ENCODE measurements at places on chromosomes 11 and 22. TPM values are rescaled to one million over a fixed set of nuclear protein-coding genes. Genes with fewer than 3 reads are reported as not detected.
A peak's percentile ranks its signal among the peaks of the same experiment; 100 is the strongest.

- DNase-seq, result peak; percentile 38
Observed at GRCh38 chr22:30396871-30397655, at the start of gene SEC14L2. Gene SEC14L2, plus strand, starts transcription at chr22:30397018. Its CDS starts 99 bp downstream, at chr22:30397117.

- no peak for DNase-seq
Observed at GRCh38 chr11:19336331-19336730, 95.6 kb upstream of the E2F8 start.

The CPT1B gene
- 3.9 TPM for total RNA-seq

The AAMDC gene
- total RNA-seq, result 23.2 TPM

DNA sequence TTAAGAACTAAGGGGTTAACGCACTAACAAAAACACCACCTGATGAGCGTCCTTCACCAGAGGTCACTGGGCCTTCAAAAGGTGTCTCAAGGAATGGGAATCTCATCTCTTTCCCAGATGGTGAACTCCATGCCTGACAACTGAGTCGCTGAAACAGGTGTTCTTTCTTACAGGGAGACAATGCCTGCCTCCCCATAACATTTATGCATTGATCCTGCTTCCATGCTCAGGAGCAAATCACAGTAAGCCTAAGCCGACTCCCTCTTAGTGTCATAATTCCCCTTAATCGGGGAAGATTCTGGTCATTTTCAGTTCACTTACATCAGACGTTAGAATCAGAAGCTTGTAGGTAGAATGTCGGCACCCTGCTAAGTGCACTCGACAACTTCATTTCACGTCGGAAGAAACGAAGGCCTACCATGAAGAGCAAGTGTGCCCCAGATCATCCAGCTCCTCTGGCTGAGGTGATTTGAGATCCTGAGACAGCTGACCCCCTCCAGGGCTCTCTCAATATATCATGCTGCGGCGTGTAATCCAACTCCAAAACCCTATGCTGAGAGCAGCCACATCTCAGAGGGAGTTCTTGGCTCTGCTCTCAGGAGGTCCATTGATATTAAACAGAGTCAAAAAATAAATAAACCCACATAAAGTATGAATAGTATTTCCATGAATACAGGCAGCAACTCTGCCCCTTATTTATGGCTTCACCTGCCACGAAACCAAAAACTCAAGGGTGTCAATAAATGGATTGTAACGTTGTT is 163.1 kb downstream of the LARGE1 start:
- no peak for DNase-seq

GRCh38 chr11:71204294-71204693 is 48.1 kb downstream of the SHANK2 start:
- DNase-seq, result no peak

DNA sequence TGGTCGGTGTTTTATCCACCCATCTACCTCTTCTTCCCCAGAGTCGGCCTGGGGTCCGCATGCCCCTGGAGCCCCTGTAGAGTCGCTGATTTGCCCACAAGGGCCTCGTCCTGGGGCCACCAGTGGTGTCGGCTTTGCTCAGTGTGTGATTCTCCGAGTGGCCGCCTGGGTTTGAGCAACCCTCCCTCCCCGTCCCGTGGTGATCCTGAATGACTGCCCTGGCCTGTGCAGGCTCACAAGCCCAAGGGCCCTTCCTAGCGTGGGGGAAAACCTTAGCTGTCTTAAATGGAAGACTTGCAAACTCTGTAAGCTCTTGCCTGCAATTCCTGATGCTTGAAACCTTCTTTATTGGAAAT is 128.3 kb downstream of the OSBP2 start:
- no peak for DNase-seq

DNA sequence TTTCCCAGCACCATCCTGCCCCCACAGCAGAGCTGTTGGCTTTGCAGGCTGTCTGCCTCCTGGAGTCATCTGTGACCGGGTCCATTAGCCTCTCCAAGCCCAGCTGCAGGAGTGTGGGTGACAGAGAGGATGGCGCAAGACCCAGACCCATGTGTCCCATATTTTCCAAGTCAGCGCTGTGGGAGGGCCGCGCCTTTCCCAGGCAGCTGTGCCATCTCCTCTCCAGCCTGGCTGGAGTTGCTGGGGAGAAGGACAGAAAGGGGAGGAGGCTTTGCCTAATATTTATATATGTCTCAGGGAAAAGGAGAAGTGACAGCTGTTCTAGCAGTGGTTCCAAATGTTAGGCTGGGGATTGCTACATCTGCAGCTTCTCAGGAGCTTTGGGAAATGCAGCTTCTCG is 15.7 kb downstream of the DTX4 start:
- DNase-seq, result peak; percentile 72

The PGA5 gene
- not detected for total RNA-seq

The SOX10 gene
- total RNA-seq, result not detected

- no peak for DNase-seq
Observed at GRCh38 chr22:35440129-35440528, 40.2 kb downstream of the MCM5 start.

The PARVA gene
- total RNA-seq, result 76.4 TPM

- DNase-seq, result peak; percentile 22
Observed at GRCh38 chr22:49929211-49929979, 11.0 kb downstream of the CRELD2 start.

The RNF214 gene
- total RNA-seq, result 11.6 TPM

GRCh38 chr11:110076371-110076965 is 16.7 kb upstream of the ZC3H12C start:
- DNase-seq, result peak; percentile 54

The FOLR1 gene
- not detected for total RNA-seq

The POU2AF1 gene
- not detected for total RNA-seq

DNA sequence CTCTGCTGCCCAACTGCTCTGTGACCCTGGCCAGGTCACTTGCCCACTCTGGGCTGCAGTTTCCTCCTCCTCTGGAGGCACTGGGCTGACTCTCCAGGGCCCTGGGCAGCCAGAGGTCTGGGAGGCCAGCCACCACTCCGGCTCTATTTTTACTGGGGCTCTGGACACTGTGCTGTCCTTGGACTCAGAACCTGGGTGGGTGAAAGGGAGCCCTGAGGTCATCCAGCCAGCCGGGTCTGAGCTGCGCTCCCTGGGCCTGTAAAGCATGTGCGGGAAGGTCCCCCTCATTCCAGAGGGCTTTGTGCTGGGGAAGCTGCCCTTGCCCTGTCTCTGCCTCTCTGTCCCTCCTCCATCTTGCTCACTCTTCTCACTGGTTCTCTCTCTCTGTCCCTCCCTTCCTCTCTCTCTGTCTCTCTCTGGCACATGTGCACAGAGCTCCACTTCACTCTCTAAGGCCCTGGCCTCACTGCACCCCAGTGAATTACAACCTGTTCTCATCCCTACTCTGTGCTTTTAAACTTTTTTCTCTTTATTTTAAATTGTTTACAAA is 24.6 kb downstream of the MB start:
- no peak for DNase-seq

GRCh38 chr11:67695606-67696005 is 21.2 kb upstream of the ALDH3B2 start:
- no peak for DNase-seq

GRCh38 chr22:42307806-42308563 is 37.5 kb upstream of the TCF20 start:
- no peak for DNase-seq

The NLRP14 gene
- total RNA-seq, result under 0.01 TPM

GRCh38 chr22:36544107-36544620 is 15.2 kb upstream of the EIF3D start:
- DNase-seq, result no peak

DNA sequence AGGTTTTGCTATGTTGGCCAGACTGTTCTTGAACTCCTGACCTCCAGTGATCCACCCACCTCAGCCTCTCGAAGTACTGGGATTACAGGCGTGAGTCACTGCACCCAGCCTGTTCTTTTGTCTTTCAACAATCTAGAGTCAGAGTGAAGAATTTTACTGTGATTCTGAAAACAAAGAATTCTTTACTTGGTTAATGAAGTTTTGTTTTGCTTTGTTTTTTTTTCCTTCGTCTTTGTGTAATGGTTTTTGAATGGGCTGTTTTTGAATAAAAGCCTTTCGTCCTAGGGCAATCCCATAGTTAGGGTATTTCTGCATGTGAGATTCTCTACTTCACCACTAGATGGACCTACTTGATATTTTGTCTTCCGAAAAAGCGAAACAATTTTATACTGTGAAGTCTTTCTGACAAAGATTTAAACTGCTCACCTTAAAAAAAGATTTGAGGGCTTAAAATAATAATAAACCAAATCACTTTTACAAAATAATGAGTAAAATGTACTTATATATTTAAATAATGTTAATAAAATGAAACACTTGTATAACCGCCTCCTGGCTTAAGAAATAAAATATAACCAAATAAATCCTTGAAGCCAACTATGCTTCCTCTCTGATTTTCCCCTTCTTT is 43.4 kb upstream of the SC5D start:
- DNase-seq, result peak; percentile 41

GRCh38 chr11:12090761-12091258 is 19.6 kb upstream of the MICAL2 start:
- no peak for DNase-seq

DNA sequence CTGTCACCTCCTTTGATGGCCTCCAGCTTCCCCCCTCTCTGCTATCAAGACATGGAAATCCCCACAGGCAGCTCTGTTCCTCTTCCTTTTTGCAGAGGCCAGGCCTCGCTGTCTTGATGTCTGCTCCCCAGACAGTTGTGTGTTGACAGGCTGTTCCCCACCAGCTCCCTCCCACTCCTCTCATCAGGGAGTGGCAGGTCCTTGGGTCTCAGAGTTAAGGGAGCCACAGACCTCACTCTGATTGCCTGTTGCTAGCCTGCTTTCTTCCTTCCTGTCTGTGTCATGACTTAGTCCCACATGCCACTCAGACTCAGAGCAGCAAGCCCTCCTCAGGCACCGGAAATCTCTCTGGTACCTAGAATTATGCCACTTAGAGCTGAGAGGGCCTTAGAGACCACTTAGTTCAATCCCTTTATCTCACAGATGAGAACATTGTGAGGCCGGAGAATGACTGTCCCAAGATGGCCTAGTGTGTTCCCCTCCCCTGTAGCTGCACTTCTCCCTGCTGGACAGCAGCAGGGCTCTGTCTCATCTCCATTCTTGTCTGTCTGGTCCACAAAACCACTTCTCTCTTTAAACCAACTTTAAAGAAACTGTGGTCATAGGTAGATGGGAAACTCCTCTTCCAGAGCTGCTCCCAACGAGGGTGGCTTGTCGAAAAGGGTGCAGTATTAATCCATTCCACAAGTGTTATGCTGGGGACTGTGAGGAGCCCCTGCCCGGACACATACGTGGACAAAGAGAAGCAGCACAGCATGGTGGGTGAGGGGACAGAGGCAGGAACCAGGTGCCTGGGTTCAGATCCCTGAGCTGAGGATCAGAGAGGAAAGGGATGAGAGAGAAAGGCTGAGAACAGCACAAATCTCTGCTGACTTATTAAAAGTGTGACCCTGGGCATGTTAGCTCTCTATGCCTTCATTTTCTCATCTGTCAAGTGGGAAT is 4.2 kb downstream of the AMPD3 start:
- DNase-seq, result no peak

DNA sequence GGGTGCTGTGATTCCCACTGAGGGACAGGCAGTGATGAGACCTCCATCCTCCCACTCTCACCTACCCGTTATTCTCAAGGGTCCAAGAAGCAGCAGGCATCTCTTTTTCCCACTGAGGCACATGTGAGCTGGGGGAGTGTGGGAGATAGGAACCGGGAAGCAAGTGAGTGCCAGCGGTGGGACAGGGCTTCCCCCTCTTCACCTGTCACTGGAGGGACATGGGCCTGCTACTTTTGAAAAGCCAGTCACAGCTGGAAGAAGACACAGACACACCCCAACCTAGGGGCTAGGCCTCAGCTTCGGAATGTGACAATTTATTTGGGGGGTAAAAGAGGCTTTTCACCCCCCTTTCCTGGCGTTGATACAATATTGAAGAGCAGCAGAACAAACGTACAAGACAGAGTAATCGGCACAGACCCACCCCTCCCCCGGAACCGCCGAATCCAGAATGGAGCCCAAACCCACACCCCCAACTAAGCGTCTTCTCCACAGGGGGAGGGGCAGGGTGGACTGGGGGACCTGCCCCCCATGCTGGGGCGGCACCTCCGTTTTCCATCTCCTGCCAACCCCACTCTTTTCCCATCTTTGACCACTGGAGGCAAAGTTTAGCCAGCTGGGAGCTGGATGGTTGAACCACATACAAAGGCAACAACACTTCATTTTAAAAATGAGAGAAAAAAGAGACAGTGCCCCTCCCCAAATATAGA is 10.7 kb downstream of the CBX6 start:
- no peak for DNase-seq

GRCh38 chr11:66008095-66008467 is 3.7 kb upstream of the CST6 start:
- DNase-seq, result no peak

DNA sequence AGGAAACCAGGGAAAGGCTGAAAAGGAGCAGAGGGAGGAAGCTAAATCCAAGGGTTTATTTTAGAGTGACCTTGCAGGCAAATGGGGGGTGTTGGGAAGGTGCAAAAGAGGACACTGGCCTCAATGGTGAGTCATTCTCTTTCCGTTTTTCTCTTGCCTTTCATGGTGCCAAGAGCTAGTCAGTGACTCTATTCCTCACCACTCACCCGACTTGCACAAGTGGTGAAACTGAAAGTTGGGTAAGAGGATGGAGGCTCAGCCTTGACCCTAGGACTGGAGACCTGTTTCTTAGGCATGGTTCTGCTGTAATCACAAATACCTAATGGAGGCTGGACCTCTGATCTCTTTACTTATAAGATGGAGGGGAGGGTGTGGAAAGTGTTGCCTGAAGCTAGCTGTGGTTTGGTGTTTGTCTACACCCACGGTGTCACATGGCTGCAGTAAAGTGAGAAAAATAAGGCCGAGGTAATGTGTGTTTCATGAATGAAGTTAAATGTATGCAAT is 67.3 kb upstream of the CREB3L1 start:
- peak; percentile 67 for DNase-seq

- no peak for DNase-seq
Observed at GRCh38 chr11:94550513-94550912, 6.8 kb downstream of the FUT4 start.

DNA sequence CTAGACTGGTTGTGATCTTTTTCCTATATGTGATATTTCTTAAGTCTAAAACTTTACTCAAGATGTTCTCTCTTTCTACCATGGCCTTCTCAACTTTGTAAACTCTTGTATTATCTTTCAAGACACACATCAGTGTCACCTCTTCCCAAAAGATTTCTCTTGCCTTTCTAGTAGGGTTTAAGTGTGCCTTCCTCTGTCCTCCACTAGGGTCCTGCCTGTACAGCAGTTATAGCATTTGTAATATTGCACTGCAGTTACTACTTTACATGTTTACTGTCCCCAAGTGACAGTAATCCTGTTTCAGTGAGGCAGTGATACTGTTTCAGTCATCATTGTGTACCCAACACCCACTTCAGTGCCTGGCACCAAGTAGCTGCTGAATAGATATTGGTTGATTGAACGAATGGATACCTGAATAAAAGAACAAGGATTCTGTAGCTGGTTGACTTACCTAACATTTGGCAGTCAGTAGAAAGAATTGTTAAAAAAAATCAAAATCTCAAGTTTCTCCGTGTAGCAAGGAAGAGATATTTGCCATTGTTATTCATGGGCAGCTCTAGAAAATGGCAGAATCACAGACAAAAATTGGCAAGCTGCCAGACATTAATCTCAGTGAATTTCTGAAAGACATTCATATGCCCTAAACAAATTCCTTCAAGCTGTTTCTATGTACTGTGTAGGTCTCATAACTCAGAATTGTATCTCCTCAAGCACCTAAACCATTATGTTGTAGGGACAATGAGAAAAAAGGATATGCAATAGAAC is 79.4 kb downstream of the RBMXL2 start:
- DNase-seq, result no peak

The GAB4 gene
- total RNA-seq, result not detected

- DNase-seq, result peak; percentile 1
Observed at GRCh38 chr22:22836635-22837034, 51.0 kb upstream of the IGLL5 start.

Data from fibroblast of villous mesenchyme (primary cell).